ENCODE measurements at places on chromosomes 5 and 9.

GRCh38 chr5:181170237-181170825 lies 22.9 kb downstream of the OR2V2 start:
- DNase-seq = no peak

- no peak for DNase-seq
Observed at GRCh38 chr9:83097633-83098032, 34.7 kb upstream of the RASEF start.

- DNase-seq = no peak
Observed at GRCh38 chr5:111779260-111779921, 22.4 kb upstream of the NREP start.

- no peak for DNase-seq
Observed at GRCh38 chr9:18422296-18423036, 51.5 kb upstream of the ADAMTSL1 start.

- DNase-seq = no peak
Observed at GRCh38 chr9:119634006-119634405, 264.8 kb upstream of the BRINP1 start.

- DNase-seq = no peak
Observed at GRCh38 chr5:165143741-165144140, 1638.3 kb downstream of the MAT2B start.

- no peak for DNase-seq
Observed at GRCh38 chr5:6387970-6388369, 9.6 kb upstream of the MED10 start.

DNA sequence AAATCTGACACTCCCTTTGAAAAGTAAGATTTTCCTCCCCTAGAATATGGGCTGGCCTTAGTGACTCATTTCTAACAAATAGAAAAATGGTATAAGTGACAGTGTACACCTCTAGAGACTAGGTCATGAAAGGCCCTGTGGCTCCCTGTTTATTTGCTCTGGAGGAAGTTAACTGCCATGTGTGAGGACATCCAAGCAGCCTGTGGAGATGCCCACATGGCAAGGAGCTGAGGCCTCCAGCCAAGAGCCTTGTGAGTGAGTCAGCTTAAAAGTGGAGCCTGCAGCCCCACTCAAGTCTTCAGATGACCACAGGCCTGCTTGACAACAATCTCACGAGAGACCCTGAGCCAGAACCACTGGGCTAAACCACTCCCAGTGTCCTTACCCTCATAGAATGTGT lies 128.1 kb upstream of the LHFPL2 start:
- no peak for DNase-seq

DNA sequence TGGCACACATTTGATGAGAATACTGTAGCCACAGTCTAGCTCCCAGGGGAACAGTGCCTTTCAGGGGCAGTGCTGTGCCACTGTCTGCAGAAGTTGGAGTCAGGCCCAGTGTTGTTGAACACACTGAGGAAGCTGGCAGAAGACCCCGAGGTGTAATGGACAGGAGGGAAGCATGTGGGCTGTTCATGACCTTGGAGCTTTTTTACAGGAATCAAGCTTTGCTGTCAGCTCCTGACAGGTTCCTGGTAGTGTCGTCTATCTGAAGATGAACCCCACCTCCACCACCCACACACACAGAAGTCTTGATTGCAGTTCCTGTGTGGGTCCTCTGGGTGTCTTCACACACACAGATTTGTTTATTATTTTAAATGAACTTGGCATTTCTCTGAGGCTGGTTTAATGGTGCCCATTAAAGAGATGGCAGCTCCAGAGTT lies 40.3 kb upstream of the TNFAIP8 start:
- no peak for DNase-seq

DNA sequence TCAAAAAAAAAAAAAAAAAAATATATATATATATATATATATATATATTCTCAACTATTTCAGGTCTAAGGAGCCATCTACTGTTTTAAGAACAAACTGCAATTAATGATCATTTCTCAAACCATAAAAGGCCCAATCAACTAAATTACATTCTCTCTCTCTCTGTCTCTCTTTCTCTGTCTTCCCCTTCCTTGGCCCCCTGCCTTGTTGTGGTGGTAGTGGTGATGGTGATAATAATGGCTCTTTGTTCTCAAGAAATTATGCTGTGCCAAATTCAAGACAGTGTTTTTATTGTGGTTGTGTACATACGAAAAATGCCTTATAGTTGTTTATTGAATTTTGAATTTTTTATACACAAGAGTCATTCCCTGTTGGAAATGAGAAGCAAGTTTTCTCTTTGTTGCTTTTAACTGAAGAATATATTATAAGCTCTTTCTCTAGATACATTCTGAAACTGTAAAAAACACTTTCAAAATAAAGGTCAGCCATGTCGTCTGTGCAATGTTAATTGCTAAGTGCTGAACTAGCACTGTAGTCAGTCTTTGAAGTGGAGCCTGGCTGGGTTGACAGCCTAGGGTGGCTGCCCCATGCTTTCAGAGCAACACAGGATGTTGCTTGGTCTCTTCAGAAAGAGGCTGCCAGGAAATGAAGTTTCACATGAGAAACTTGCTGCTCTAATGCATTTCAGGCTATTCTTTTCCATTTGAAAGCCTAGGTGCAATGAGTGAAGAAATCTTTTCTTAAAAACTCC lies 96.0 kb downstream of the HINT1 start:
- no peak for DNase-seq

GRCh38 chr5:5025098-5025773 lies 114.9 kb upstream of the ADAMTS16 start:
- DNase-seq = no peak

DNA sequence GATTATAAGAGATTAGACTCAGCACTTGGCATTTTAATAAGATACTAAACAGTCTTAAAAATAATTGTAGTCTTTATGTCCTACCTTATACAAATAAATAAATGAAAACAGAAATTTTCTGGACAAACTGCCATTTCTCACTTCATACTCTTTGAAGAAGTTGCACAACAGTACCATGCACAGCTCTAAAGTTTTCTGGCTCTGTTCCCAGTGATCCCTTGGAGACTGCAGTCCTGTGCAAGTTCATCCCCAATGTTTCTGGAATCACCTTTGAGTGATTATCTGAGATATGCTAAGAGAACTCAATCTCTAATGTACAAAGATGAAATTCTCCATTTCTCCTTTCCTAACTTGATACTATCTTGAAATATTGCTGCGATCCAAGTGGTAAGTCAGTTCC lies 330.4 kb upstream of the EDIL3 start:
- DNase-seq = no peak

GRCh38 chr5:91006713-91007112 lies 376.4 kb downstream of the ARRDC3 start:
- no peak for DNase-seq

DNA sequence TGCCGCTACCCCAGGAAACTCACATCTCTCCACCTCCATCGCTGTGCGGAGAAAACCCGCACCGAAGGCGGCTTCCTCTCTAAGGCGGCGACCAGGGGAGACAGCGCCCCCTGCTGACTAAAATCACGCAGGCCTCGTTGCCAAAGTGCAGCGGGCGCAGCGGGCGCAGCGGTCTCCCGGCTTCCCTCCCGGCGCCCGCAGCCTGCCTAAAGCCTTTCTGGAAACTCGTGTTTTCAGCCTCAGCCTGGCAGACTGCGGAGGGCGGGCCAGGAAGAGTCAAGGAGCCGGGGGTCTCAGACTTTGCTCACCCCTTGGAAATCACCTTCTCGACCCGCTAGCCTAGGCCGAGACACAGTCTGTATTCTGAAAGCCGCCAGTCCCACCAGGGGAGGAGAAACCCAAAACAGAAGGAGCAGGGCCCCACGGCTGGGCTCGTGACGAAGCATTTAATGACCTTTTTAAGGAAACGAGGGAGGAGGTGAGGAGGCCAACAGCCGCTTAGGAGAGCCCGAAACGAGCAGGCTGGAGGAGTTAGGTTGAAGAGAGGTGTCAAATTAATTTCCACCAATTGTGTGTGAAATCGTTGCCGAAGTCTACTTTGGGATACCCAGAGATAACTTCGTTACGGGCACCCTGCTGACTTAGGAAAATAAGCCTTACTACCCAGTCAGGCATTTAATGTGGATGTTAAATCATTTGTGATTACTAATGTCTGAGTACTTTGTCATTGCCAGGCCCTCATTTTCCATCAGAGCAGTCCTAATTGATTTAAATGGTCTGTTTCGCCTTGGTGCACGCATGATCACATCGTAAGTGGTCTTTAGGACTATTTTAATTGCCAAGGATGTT lies 7.3 kb upstream of the FOXB2 start:
- peak; percentile 91 for DNase-seq

GRCh38 chr5:102223542-102224477 lies 72.3 kb downstream of the SLCO4C1 start:
- no peak for DNase-seq

DNA sequence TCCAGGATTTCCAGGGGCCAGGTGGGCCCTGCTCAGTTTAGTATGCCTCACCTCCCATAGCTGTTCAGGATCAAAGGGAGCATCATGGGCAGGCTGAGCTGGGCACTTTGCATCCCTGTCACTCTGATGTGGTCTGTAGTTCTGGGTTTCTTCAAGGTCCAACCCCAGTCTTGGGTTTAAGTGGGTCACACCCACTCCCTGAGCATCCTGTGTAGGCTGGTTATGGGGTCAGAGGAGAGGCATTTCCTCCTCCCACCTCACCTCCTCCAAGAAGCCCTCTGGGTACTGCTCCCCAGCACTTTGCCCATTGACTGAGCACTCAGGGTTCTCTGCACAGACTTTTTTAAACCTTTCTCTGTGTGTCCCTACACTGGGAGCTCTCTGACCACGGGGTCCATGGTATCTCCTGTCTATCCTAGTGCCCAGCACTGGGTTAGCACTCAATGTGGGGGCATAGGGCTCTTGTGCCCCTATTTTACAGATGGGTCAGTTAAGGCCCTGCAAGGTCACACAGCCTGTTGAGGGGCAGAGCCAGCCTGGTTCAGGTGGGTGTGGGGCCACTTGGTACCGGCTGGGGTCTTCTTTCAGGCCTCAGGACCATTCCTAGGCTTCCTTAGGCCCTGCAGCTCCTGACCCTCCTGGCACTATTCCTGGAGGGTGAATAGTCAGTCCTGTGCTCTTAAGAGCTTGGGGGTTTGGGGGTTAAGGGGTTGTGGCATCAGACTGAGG lies 19.0 kb downstream of the CXXC5 start:
- no peak for DNase-seq

DNA sequence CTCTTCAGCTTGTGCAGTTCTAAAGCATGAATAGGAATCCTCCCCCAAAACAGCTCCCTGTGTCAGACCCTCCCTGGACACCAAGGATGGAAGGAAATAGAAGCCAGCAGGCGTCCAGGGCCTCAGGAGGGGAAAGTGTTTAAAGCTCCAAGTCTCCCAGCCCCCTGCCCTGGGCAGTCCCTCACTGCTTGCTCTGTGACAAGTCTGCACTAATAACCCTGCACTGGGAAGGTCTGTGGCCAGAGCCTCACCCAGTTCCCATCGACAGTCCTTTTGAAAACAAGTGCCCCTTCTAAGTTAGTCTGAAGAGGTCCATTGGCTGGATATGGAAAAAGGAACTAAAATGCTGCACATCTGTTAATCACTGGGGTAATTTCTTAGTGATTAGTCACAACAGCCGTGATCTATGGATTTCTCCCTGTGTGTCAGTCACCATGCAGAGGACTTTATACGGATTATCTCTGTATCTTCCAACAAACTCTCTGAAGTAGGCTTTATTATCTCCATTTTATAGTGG lies 195.3 kb downstream of the FBXL7 start:
- no peak for DNase-seq

- DNase-seq = no peak
Observed at GRCh38 chr5:137181667-137182066, 317.5 kb downstream of the SPOCK1 start.

DNA sequence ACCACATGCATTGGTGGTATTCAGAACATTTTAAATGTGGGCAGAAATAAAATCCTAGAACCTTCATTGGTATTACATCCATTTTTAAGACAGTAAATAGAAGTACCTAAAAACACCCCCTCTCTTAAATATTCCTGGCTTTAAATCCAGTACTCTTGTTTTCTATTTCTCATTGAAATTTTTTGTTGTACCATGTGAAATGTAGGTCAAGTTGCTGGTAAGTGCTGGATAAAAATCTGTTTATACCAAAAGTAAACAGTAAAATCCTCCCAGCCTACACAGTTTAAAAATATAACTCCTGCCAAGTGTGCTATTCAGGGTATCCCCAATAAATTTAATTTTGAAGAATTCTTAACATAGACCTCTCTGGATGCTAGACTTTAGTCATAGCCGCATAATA lies 75.0 kb upstream of the FST start:
- DNase-seq = no peak

- DNase-seq = no peak
Observed at GRCh38 chr5:7597059-7597642, 201.2 kb downstream of the ADCY2 start.

- DNase-seq = no peak
Observed at GRCh38 chr9:9215050-9215449, 1397.8 kb downstream of the PTPRD start.

- no peak for DNase-seq
Observed at GRCh38 chr9:137089232-137089947, 2.6 kb downstream of the MAN1B1 start.

- DNase-seq = no peak
Observed at GRCh38 chr5:1648806-1649205, 125.0 kb upstream of the LPCAT1 start.

DNA sequence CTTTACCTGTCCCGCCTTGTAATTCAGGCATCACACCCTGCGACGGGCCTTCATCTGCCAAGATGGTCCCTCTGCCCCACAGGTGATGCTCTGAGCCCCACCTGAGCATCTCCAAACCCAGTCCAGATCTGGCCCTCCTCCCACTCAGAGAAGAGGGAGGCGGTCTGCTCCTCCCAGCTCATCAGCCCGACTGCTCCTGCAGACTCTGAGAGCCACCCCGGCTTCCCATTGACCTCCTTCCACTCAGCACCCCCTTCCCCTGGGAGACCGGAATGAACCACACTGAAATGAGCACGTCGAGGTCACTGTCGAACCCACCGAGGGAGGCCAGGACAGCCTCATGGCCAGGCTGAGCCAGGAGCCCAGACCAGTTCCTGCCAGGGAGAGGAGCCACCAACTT lies 12.8 kb downstream of the ABO start:
- no peak for DNase-seq

GRCh38 chr9:97880336-97880735 lies 27.3 kb downstream of the FOXE1 start:
- no peak for DNase-seq

DNA sequence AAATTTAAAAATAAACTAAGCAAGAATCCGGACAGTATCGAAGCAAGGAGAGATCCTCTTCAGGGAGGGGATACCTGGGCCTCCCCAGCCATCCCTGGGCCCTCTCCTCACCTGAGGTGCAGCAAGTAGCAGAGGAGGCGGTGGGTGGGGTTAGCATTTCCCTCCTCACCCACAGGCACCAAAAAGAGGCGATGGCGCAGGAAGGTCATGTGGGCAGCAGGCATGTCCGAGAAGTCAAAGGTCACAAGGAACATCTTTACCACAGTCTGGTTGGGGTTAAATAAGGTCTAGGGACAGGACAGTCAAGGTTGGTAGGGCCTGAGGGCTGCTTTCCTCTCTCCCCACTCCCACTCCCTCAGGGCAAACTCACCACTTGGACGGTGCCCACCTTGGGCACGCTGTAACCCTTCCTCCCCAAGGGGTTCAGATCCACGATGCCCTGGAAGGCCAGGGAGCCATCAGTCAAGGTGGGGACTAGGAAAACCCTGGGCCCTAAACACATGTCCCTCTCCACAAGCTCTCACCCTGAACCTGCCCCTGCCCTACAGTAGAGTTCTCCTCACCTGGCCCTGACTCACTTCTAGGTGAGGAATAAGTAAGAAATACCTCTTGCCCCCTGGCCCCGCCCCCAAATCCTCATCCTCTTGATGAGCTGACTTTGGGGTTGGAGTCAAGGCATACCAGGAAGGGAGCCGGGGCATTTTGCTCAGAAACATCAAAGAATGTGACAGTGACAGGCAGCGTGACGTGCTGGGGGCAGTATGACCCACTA lies 2.8 kb upstream of the STOML2 start:
- no peak for DNase-seq

- no peak for DNase-seq
Observed at GRCh38 chr9:24096756-24097155, 270.7 kb upstream of the ELAVL2 start.

Data from esophagus muscularis mucosa (tissue), 4 donors.